ENCODE measurements at places on chromosomes 12 and 14.
A peak's percentile ranks its signal among the peaks of the same experiment; 100 is the strongest.

DNA sequence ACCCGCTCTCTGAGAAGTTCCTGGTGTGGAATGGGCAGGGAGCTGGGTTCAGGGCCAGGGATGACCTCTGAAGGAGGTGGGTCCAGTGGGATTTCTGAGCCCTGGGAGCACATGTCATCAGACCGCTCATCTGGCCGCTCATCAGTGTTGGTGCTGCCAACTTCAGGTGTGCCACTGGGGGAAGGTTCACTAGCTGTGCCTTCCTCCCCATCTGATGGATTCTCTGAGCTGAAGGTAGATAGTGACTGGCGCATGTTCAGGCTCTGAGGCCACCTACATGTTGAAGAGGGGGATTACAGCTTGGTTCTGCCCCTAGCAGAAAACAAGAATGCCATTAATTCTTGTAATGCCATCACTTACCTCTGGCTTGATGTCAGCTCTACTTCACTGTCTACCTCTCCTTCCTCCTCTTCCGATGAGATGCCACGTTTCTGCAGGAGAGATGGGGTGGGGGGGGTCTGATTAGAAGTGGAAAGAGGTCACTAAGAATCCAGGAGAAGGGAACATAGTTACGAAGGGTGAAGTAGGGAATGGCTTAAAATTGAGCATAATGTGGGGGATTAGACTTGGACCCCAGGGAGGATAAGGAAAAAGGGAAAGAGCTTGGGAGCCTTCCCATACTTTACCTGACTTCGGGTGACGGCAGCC, 17.2 kb downstream of the MAP3K12 start:
- DNase-seq, result peak; percentile 61

DNA sequence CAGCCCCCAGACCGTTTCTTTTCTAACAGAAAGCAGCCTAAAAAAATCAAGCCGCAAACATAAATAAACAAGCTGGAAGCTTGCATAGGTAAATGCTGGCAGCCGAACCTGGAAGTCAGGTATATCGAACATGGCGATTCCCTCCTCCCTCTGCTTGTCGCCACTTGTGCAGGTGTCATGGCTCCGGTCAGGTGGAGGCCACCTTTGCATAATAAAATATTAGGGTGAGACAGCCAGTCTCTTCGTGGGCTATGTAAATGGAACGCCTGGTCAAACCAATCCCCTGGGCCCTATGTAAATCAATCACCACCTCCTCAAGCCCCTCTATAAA, 223.9 kb upstream of the DAAM1 start:
- no peak for DNase-seq

DNA sequence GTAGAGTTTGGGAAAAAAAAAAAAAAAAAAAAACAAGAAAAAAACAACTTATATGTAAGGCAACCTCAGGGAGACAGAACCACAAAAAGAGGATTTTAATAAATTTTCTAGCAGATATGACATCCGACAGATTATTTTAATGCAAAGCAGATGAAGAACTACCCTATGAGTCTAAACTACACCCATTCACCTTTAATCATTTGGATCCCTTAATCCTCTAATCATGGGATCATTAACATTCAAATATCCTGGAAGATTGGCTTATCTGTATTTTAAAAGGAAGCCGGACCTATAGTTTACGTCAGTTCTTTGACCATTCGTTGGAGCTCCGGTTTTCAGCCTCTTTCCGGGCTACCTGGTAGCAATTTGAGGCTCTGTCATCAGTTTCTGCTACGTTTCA, at the start of gene DPPA3:
Gene DPPA3, plus strand, starts transcription at position 301 of the 400 bp plus-strand sequence. CDS start 138 bp downstream, outside the sequence.
- DNase-seq, result no peak

DNA sequence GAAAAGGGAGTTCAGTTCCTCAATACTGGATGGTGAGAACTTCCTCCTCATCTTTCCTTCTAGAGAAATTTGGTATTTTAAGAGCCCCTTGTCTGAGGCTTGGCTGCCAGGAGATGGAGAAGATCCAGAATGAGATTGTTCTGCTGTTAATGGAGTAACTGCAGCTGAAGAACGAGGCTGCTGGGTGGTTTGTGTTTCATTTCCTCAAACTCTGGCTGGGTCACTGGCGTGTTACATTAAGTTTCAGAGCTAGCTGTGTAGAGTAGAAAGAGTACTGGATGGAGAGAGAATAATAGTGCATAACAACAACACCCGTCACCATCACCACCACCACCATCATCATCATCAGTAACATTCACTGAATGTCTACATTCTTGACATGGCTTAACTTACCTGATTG, 325.0 kb upstream of the TBX3 start:
- DNase-seq, result no peak

DNA sequence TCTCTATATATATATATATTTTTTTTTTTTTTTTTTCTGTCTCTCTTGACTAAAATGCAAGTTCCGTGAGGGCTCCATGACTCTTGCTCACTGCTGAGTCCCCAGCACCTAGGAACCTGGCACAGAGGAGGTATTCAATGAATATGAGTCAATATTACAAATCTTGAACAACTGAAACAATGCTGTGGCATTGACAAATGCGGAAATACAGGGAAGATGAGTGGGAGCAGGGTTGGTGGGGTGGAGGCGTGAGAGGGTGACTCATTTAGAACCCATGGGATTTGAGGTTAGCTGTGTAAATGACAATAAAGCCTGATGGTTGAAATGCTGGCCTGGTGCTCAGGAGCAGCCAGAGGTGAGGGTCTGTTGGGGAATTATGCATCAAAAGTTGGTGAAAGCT, 121.7 kb upstream of the FUT8 start:
- DNase-seq, result no peak

DNA sequence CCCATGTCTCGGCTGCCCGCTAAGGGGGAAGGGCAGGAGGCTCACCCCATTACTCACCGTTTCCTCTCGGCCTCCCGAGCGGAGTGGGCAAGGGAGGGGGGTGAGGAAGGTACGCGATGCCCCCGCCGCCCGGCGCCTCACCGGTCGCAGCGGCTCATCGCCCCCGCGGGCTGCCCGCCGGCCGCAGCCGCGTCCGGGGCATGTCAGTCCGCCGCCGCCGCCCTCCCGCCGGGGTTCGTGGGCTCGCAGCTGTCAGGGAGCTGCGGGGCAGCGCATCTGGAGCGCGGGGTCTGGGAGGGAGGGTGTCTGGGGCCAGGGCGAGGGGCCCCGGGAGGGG, 461 bp downstream of the SLC8A3 start:
- no peak for DNase-seq

DNA sequence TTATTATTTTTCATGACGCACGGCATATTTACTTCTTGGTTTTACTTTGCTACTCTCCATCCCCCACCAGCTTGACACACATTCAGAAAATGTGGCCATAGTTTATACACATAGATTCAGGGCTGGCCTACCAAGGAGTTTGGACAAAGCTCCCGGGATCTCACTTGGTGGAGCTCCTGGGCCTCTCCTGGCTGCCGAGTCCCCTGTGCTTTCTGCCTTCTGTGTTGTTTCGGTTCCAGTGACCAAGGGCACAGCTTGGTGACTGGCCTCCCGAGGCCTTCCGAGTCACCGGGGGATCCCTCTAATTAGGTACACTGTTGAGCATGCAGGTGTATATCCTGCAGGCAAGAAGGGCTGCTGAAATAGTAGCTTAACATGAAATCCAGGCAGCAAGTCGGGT, 63.5 kb downstream of the RGS6 start:
- no peak for DNase-seq

All from ELF-1 (cell line).